ENCODE measurements at places on chromosomes 11 and 22.

DNA sequence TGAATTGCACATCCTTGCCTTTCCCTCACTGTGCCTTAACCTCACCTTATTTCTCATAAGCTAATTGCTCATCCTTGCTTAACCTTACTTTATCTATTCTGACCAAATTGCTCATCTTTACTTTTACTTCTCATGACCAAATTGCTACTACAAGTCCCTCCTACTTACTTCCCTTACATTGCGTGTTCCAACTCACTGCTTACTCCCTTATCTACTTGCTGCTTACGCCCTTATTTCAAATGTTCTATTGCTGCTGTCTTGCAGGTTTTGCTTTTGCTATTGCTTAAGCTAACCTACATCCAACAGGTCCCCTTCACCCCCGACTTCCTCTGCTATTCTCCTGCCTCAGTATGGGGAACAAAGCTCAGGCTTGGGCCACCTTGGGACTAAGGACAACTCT lies 8.0 kb downstream of the OR8B2 start:
- DNase-seq = peak; percentile 94

DNA sequence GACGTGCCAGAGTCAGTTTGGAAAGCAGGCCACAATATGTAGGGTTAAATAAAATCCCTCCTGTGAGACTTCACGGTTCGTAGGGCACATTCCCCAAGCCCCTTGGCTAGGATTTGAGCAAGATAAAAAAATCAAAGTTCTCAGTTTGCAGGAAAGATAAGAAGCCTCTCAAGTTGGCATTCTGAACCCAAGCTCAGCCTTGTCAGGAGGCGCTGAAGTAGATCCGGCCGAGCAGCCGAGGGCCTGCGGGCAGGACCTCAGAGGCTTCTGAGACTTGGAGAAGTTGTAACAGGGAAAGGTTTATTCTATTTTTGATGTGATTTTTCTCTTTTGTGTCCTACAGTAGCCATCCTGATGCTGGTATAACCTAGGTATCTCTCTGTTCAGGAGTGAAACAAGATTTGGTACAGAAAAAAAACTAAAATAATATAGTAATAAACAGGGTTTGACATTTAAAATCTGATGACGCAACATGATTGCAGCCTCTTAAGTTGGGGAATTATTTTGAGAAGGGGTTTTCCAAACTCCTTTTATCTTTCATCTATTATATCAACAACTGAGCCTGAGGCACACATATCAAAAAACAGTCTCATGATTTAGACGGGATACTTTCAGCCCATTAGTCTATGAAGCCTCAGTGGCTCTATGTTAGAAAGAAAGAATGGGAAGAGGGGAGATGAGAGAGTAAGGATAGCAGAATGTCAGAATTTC lies 10.1 kb downstream of the PATE2 start:
- no peak for DNase-seq

GRCh38 chr22:29772170-29772641 lies 5.0 kb downstream of the UQCR10 start:
- peak; percentile 52 for DNase-seq

- DNase-seq = no peak
Observed at GRCh38 chr11:84806354-84806753, 820.8 kb downstream of the DLG2 start.

DNA sequence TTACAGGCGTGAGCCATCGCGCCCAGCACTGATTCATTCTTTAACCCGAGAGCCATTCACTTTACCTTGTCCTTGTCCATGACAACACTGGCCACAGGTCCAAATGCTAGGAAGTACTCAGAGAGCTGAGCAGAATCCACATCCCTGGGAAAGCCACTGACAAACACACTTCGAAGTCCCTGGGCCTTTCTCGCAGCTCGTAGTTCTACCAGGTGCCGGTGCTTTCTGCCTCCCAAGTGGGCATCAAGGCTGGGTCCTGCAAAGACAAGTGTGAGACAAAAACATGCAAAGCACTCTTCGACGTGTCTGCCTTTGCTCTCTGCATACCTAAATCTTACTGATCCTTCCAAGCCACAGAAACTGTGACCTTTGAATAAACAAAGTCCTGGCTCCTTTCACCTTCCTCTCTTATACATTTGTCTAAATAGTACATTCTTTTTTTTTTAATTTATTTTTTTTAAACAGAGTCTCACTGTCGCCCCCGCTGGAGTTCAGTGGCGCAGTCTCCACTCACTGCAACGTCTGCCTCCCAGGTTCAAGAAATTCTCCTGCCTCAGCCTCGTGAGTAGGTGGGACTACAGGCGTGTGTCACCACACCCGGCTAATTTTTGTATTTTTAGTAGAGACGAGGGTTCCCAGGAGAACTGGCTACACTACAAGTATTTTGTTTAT lies 2.2 kb downstream of the TUT1 start:
- DNase-seq = peak; percentile 36

DNA sequence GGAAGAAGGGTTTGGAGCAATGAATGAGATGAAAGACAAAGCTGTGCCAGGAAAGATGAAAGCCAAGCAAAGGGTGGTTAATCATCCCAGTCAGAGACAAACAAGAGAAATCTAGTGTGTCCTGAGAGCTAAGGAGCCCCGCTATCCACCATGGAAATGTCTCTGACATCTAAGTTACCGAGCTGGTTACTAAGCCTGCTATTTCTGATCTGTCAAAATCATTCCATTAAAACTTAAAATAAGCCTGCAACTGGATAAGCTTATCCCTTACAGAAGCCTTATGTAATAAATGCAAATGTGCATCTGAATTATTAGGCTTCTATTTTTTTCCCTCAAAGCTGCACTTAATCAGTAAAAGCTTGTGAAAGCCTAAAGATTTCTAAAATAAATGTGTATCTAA lies 22.1 kb upstream of the SESN3 start:
- no peak for DNase-seq

DNA sequence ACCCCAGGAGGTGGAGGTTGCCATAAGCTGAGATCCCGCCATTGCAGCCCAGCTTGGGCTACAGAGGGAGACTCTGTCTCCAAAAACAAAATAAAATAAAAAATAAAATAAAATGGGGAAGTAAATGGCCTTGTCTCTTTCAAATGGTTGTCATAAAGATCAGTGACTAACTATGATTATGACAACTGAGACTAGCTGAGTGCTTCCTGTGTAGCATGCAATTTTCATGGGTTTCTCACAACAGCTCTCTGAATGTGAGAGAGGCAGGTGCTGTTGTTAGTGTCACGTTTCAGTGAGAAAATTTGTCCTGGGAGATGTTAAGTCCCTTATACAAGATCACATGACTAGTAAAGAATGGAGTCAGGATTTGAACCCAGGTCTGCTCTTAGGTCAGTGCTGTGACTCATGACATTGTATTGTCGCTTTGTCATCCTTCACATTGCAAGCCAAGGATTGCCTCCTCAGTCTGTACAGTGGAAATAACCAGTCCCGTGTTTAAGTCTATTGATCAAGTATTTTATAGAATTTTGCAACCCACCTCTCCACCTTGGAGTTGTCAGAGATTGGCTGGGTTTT lies 163.3 kb upstream of the CCDC90B start:
- DNase-seq = no peak

DNA sequence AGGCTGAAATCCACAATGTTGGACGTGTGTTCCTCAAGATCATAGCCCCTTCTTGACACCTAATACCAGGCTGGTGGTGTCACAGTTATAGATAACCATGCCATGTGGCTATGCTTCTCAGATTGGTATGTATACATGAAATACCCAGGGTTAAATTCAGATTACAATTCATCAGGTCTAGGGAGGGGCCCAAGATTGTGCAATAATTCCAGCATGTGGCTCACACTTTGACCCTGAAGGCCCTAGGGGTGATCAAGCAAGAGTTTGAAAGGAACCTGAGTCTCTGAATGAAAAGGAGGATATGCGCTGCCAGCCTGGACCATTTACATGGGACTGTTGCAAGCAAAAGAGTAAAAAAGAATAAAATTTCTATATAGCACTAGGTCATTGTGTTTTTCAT lies 7.4 kb downstream of the OR4C6 start:
- no peak for DNase-seq

DNA sequence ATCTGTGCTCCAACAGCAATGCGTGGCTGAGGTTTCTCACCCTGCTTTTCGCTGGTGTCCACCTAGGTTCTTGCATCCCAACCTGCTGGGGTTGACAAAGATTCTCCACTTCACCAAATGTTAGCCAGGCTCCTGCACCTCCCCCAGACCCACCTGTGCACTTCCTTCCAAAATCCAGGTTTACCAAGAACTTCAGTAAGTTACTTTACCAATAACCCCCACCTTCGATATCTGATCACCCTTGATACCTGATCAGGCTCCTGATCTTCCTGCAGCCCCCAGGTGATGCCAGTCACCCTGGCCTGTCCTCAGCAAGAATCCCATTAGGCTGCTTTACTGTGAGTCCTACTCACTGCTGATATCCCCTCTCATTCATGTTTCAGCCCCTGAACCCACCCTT lies 1203.4 kb downstream of the TBC1D22A start:
- DNase-seq = no peak

GRCh38 chr22:25159028-25159427 lies 40.6 kb upstream of the CRYBB3 start:
- DNase-seq = no peak

DNA sequence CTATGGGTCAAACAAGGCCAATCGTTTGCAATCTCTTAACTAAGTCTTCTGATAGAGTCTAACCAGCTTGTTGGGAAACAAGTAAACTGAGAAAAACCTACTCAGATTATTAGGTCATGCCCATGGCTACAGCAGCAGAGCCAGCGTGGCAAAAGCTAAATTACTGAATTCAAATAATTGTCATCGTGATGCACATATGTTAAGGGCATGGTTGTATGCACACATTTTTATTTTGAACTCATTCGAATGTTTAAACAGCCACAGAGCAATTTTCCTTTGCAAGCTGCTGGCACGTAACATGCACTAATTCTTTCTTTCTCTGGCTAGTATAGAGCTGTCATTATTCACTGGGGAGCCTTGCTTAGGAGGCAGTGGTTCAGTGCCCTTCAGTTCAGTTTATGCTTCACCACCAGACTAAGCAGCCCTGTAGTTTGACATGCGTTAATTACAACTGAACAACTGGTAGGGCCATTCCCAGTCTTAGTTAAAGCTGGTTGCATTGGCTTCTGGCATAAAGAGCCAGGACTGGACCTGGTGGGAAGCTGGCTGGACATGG lies 396.4 kb downstream of the METTL15 start:
- no peak for DNase-seq

GRCh38 chr11:120378474-120378873 lies 42.3 kb downstream of the ARHGEF12 start:
- DNase-seq = no peak

GRCh38 chr11:2585566-2586086 lies 114.2 kb downstream of the KCNQ1OT1 start:
- DNase-seq = no peak

GRCh38 chr11:23497040-23497439 lies 636.8 kb upstream of the CCDC179 start:
- peak; percentile 62 for DNase-seq

DNA sequence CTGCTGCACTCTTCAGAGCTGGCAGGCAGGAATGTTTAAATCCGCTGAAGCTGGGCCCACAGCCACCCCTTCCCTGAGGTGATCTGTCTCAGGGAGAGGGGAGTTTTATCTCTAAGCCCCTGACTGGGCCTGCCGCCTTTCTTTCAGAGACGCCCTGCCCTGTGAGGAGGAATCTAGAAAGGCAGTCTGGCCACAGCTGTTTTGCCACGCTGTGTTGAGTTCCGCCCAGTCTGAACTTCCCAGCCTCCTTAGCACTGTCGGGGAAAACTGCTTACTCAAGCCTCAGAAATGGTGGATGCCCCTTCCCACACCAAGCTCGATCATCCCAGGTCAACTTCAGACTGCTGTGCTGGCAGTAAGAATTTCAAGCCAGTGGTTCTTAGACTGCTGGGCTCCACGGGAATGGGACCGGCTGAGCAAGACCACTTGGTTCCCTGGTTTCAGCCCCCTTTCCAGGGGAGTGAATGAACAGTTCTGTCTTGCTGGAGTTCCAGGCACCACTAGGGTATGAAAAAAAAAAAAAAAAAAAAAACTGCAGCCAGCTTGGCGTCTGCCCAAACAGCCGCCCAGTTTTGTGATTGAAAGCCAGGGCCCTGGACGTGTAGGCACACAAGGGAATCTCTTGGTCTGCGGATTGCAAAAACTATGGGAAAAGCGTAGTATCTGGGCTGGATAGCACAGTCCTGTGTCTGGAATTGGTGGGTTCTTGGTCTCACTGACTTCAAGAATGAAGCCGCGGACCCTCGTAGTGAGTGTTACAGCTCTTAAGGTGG lies 127.4 kb downstream of the SPON1 start:
- DNase-seq = no peak

All from OCI-M1 (cell line).